NCI-H1092 treated with DMSO at 0.1 percent for 48 hours (cell line): ENCODE measurements at places on chromosomes 1 and 21.

DNA sequence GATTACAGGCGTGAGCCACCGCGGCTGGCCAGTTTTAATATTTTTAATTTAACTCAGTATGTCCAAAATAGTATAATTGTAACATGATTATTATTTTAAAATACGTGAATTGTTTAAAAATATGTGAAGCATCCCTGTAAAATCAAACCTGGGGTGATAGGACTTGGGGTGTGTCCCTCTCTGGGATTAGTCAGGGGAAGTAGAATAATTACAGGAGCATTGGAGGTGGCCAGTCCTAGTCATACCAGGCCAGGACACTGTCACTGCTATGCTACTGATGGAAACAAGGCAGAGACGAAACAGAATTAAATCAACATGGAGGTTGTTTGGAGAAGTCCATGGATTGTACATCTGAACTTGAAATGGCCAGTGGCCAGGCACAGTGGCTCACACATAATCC, 16.8 kb downstream of the SZRD1 start:
- DNase-seq = no peak

DNA sequence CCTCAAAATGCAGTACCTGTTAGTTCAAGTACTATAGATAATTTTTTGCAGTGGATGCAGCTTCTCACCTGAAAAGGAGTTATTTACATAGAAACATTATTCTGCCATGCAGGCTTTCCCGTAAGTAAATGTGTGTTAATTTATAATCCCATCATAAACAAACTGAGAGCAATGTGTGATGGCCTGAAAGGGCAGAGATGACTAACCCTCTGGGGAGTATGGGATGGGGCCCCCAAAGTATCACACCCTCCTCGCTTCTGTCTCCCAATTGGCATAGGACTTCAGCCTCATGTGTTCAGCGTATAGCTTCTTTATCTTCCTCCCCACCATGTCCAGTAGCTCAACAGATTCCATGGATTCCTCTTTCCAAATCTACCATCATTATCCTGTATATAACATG, 7.6 kb downstream of the HMGCL start:
- DNase-seq = no peak

DNA sequence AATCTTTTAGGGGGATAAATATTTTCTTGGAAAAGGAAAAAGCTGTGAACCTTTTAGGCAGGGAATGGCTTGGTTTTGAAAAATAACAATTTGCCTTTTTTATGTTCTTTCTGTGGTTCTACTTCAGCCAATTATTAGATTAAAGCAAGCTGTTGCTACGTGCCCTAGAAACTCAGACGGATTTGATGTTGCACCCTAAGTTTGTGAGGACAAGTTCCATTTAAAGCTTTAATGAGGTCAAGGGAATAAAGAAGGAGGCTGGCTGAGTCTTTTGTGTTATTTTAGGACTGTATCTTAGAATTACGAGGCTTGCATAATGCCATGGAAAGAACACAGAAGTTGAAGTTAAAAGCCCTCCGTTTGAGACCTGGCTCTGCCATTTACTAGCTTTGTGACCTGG, 216.9 kb downstream of the NUF2 start:
- DNase-seq = no peak

GRCh38 chr1:181608948-181609347, 125.6 kb downstream of the CACNA1E start:
- DNase-seq = no peak

- peak; percentile 75 for DNase-seq
Observed at GRCh38 chr1:188140958-188141357, 1312.2 kb downstream of the PLA2G4A start.

GRCh38 chr1:225691377-225691776, 38.5 kb upstream of the ENAH start:
- DNase-seq = no peak

DNA sequence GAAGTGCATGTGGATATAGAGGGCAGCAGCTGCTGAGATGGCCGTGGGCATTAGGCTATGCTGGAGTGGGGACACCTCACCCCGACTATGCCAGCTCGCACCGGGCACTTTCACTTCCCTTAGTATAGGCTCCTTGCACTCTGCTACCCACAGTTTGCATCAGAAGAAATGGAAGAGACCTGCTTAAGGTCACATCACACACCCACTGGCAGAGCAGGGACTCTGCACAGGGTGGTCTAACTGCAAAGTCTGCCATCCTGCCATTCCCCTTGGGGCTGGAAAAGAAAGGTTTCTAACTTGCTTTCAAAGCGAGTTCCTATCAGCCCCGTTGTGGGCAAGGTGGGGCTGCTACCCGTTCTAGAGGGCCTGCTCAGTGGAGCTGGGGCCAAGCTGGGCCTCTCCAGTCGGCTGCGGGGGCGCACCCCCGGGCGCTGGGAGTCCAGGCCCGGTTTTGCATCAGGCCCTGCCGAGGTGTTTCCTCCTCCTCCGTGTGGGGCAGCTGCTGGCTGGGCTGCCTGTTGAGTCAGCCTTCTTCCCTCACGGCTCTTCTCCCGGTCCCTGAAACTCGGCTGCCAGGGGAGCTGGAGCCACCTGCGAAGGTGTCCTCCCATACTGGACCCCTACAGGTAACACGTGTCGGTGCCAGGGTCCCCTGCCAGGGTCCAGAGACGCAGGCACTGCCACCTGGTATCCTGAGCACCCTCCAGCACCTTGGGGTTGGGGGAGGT, at the start of gene SYTL1:
TSS of gene SYTL1 (plus strand) at position 498 of the 728 bp plus-strand sequence. CDS start 3,313 bp downstream, outside the sequence.
- no peak for DNase-seq

GRCh38 chr1:248751142-248751541, 4.4 kb downstream of the LYPD8 start:
- DNase-seq = no peak

- no peak for DNase-seq
Observed at GRCh38 chr1:151846062-151846568, 6.5 kb upstream of the C2CD4D start.

DNA sequence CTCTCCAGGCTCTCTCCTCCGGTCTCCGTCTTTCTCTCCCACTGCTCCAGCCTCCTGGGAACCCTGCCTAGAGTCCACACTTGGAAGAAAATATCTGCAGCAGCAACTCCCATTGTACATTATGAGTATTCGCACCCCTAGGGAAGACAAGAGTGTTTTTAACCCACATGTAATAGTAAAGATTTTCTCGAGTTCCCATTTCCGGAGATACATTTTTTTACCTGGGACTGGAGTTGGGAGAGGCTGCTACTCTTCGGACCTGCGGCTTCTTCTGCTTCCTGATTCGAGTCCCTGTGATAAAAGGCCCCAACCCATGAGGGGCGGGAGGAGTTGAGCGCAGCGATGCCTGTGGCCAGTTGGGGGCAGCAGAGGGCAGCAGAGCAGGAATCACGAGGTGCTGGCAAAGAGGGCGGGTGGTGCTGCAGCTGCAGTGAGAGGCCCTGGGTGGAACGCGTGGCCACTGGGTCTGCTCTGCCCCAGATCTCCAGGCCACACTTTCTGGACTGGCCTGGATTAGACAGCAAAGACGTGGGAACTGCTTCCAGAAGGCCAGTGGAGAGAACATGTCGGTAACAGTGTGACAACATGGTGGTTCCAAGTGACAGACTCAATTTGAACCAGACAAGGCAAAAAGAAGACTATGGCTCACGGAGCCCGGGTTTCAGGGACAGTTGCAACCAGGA, 221.0 kb upstream of the CSF3R start:
- peak; percentile 91 for DNase-seq

DNA sequence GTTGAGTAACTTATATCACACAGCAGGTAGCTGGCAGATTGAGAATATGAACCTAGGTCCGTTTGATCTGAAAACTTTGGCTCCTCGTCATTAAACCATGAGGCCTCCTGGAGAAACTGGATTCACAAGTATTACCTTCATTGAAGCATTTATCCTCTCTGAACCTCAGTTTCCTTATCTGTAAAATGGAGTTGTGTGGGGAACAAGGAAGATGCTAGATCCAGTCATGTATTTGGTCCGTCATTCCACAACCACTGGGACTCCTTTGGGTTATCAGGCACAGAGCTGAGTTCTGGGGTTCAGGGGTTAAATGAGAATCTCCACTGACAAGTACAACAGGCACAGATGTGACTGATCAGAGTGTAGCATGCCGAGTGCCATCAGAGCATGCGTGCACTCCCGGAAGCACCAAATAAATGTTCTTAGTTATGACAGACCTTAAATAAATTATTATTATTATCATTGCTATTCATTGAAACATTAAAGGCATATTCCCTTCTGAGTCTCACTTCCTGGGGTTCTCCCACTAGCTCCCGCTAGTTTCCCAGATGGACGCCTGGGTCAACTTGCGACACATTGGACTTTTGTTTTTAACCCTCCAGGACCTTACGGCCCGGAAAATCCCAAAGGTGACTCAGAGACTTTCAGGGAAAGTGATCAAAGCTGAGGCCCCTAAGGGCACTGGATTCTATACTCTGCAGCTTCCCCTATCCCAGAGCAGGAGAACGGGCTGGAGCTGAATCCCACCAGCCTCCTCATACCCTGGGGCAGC, 130.6 kb downstream of the PLPP3 start:
- DNase-seq = no peak

GRCh38 chr1:160542303-160542945, 19.4 kb upstream of the SLAMF6 start:
- no peak for DNase-seq

DNA sequence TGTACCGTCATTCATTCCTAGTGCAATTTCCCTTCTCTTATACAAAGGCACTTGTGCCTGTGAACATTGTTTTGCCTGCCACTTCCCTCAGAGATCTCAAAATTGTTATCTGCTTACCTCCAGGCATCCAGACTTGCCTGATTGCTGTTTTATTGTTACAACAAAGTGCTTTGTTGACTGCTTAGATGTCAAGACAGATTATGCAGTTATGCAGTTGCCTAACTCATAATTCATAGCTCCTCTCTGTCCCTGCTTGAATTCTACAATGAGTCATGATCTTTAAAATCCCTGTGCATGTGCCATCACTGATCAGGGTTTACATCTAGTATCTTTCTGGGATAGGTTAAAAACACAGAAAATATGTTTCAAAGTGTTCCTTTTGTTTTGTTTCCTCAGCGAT, 24.5 kb downstream of the CXADR start:
- no peak for DNase-seq

DNA sequence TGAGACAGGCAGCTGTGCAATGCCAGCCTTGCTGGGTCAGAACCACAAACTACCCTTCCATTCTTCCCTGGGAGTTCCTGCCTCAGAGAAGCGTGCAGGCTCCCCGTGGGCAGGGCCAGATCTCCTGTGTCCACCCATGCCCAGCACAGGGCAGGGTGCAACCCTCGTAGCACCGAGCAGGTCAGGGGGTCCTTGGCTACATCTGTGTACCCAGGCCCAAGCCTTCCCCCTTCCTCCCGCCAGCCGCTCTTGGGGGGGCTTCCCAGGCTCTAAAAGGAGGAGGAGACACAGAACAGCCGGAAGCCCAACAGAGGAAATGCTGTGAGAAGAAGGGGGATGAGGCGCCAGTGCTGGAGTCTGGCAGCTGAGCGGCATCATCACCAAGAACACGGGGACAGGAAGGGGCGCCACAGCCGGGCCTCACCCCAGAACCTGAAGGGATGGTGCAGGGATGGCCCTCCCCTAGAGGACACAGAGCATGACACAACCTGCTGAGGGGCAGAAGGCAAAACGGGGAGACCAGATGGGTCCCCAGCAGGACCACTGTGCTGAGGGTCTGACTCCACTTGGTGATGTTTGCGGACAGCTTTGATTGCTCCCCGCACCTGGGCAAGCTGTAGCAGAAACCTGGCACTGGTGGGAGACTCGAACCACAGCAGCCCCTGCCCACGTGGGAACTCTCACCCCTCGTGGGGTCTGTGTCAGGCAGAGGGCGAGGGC, 233.2 kb downstream of the NPHP4 start:
- no peak for DNase-seq

DNA sequence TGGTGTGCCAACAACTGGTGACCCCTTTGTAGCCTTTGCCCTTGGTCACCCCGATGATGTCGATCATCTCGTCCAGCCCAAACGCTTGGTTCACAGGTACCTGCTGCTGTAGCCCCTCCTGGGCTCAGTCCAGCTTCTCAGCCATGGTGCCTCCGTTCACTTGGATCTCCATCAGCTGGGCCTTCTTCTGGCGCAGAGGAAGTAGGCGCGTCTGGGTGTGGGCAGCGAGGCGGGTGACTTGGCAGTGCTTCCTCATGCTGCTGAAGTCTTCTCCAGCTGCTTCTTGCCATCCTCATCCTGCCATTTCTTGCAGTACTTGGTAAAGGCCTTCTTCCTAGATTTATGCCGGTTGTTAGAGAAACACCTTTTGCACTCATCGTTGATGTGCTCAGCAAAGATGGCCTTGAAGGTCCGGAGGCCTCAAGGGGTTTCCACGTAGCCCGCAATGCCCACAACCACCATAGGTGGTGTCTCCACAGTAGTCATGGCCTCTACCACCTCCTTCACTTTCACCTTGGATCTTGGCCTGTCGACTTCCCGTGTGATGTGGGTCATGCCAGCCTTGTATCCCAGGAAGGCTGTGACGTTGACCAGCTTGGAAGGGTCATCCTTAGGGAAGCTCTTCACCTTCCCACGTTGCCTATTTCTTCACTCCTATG, 13.0 kb downstream of the DOP1B start:
- DNase-seq = no peak

DNA sequence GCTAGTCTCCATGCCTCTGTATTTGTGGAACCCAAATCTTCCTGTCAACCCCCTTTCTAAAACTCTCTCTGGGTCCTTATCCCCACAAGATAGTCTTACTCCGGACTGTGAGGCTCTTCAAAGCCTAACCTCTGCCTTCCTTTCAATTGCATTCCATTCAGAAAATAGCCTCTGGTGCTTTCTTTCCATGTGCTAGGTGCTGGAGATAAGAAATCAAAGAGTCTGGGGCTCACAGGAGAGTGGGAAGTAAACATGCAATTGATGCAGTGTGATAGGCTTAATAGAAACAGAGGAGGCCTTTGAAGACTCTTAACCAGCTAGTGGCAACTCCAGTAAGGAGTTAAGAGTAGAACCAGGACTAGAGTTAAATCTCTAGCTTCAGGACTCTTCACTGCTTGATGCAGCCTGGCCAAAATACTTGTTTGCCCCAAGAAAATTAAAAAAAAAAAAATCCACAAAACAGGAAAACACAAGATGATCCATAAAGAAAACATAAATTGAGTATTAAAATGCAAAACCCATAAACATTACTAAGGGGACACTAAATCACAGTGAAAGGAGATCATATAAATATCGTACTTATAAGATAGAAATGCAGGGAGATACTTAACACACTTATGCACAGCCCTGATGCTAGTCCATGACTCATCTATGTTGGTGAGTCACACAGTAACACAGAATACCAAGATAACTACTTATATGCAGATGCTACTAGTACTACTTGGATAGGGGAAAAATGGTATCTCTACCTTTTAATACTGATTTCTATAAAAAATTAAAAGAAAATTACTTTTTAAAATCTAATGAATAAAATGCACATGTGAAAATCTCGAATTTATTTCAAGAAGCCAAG, 341.5 kb downstream of the KCNH1 start:
- DNase-seq = no peak

DNA sequence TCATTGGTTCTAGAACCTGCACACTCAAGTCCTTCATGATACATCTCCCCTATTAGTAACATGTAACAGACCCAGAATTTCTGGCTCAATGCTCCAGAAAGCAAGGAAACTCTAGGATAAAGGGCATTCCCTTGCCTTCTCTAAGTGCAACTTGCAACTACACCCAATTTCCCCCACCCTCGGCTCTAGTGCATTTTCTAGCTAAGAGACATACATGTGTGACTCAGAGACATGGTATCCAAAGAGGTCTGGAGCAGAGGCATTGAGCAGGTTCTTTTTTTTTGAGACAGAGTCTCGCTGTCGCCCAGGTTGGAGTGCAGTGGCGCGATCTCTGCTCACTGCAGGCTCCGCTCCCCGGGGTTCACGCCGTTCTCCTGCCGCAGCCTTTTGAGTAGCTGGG, 132.9 kb downstream of the ZC3H11B start:
- DNase-seq = no peak
